ENCODE measurements at places on chromosomes 11 and 22.

- no peak for DNase-seq
Measured at GRCh38 chr11:127000291-127000968, at the start of gene KIRREL3. Gene KIRREL3, minus strand, starts transcription at chr11:127000770.

- no peak for DNase-seq
Measured at GRCh38 chr11:74023276-74023675, 14.4 kb upstream of the UCP3 start.

DNA sequence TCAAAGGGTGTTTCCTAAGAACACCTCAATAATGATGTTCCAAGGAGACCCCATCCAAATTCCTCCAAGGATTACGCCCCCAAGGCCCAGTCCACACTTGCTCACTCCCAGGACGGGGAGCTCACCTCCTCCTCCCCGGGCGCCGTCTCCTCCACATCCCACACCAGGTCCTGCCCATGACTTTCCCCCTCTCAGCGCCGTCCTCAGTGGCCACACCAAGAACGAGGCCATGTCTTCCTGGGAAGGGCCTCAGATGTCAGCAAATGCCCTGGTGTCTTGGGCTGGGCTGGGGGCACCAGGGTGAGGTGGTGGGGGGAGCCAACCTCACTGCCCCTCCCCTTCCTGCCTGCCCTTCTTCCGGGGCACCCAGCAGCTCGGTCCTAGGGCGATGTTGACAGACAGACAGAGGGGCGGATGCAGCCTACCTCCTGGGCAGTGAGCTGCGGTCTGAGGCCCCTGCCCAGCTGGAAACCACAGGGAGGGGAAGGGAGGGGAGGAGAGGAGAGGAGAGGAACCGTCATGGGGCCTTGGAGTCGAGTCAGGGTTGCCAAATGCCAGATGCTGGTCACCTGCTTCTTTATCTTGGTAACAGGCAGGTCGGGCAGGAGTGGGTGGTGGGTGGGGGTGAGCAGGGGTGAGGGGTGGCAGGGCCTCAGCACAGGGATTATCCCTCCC lies at the start of the genes C11orf21 and TSPAN32:
Gene C11orf21, minus strand, starts transcription at position 288 of the 675 bp plus-strand sequence. Its CDS starts 110 bp downstream, at position 178.
Gene TSPAN32, plus strand, starts transcription at position 383 of the 675 bp plus-strand sequence. Its CDS starts 137 bp downstream, at position 520.
- no peak for DNase-seq

- no peak for DNase-seq
Measured at GRCh38 chr11:70556884-70557741, 158.8 kb downstream of the CTTN start.

DNA sequence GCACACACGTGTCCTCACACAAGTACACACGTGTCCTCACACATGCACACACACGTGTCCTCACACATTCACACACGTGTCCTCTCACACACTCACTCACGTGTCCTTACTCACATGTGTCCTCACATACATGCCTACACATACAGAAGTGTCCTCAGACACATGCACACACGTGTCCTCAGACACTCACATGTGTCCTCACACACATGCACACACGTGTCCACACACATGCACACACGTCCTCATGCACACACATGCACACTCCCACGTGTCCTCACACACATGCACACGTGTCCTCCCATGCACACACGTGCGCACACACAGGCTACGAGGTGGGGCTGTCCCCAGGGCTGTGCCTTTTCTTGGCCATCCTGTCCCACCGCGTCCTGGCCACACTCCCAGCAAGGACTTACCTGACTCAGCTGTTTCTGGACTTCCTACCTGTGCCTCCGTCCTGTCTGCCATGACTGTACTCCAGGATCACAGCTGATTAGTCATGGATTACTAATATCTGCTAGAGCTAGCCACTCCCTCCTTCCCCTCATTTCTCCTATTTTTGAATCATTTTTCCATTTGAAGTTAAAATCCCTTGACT lies 990.2 kb downstream of the BRD1 start:
- DNase-seq: no peak

DNA sequence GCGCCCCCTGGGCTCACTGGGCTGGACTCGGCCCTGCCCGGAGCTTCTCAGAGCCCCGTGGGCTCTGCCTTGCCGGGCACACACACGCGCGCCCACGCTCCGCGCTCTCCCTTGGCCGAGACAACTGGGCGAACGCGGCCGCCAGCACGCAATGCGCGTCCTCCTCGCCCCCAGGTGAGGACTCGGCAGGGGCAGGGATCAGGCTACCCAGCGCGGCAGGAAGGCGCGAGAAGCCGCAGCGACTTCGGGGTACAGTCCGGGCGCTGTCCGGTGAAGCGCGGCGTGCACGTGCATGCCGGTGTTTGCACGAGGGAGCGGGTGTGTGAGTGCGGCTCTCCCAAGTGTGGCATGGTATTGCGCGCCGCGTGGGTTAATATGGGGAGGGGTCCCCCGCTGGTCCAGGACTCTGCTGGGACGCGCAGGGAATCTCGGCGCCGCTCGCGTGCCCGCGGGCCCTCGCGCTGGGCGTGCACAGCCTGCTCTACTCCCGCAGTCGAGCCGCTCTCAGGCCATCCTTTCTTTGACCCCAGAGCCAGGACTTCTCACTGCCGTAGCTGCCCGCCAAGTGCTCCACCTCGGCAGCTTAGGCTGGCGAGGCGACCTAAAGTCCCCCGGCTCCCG lies 5.4 kb downstream of the WNT7B start:
- DNase-seq: no peak

DNA sequence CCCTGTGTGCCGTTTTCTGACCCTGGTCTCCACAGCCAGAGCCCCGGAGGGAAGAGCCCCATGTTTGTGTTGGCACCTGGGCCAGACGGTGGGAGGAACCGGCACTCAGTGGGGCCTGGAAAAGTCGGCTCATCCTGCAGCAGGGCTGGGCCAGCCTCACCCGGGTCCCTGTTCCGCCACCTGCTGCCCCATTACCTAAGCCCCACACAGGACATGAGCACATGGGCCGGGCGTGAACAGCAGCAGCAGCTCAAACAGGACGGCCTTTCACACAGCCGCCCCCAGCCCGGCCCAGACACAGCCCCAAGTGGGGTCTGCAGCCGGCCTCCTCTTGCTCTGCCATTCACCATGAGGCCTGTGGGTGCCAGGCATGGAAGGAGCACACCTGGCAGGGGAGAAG lies 302.4 kb downstream of the MN1 start:
- no peak for DNase-seq

DNA sequence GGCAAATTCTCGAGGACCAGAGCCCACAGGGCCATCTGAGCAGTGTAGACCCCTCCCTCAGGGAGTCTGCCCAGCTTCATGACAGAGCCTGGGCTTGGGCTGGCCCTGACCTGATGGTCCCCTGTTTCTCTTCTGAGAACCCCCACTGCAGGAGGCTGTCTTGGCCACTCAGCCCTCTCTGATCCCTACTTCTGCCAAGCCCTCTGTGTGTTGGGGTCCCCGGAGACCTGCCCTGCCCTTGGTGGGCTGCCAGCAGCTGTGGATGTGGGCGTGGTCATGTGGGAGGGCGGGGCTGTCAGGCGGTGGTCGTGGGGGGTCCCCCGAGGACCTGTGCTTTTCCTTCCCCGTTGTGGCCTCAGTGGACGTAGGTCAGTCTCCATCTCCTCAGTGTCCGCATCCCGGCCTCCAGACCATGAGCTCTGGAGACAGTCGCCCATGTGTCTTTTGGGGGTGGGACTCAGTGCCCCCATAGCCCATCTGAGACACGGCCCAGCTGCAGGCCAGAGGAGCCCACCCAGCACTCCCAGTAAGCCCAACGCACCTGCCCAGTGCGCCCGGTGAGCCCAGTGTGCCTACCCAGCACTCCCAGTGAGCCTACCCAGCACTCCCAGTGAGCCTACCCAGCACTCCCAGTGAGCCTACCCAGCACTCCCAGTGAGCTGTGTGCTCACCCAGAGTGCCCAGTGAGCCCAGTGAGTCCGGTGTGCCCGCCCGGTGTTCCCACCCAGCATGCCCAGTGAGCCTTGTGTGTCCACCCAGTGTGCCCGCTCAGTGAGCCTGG lies 409.2 kb downstream of the TBC1D22A start:
- DNase-seq: no peak

DNA sequence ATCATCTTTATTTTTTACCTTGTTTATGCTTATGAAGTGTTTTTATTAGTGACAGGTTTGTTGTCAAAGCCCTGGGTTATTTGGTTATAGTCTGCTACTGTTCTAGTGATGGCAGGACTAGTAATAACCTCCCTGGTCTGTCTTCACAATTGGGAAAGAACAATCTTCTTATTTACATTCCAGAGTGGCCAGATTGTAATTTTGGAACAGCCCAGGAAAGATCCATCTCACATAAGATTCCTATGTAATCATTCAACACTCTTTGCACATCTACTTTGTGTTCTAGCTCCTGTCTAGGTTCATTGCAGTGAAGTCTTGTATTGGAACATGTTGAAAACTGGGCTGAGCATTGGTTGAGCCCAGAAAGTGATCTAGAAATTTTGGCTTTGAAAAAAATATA lies 63.8 kb downstream of the CYB5R2 start:
- DNase-seq: no peak

DNA sequence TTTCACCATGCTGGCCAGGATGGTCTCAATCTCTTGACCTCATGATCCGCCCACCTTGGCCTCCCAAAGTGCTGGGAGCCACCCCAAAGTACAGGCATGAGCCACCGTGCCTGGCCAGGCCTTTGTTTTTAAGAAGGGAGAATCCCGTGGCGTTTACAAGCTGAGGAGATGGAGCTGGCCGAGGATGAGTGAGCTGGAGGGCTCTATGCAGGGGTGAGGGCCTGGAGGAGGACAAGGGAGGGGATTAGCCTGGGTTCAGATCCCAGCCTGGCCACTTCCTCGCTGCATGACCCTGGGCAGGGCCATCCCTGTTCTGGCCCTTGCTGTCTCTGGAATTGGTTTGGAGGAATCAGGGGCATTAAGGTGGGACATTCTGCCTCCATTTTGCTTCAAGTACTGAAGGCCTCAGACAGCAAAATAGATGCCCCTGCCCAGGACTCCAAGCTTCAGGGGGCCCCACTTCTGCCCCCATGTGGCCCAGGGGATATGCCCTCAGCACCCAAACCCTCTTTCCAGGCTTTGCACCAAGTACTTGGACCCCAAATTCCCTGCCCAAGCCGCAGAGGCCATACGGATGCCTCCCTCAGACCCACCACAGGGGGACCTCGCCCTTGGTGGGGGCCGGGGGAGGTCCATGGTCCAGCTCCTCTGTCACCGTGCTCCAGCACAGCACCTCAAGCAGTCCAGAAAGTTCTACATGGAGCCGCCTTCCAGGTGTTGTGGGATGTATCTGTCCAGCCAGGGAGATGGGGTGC lies 12.1 kb upstream of the LRP5 start:
- DNase-seq: no peak

- no peak for DNase-seq
Measured at GRCh38 chr11:96237766-96238266, 105.2 kb downstream of the MAML2 start.

DNA sequence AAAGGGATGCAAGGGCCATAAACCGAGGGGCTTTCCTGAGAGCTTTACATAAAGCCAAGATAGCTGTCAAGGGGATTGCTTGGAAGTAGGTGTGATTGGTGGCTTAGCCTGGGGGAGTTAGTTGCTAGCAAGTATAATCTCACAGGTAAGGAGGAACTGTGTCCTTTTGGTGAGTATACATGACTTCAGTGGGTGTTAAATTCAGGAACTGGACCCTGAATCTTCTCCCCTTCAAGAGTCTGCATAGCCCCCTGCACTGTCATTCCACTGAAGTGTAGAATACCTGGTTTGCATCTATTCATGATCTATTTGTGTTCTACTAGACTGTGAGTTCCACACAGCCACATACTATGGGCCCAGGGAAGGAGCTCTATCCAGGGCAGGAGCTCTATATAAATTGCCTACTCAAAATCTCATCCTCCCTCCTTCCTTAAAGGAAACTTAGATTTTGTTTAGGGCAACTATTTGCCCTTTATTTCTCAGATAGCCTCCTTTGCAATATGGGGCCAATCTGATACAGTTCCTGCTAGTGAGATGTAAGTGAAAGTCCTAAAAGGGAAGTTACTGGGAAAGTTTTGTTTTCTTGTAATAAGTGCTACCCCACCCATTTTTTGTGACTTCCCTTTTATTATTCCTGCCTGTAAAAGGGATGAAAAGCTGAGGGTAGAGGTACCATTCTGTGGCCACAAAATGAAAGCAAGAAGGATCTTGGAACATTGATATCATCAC lies 120.5 kb downstream of the PGR start:
- no peak for DNase-seq

DNA sequence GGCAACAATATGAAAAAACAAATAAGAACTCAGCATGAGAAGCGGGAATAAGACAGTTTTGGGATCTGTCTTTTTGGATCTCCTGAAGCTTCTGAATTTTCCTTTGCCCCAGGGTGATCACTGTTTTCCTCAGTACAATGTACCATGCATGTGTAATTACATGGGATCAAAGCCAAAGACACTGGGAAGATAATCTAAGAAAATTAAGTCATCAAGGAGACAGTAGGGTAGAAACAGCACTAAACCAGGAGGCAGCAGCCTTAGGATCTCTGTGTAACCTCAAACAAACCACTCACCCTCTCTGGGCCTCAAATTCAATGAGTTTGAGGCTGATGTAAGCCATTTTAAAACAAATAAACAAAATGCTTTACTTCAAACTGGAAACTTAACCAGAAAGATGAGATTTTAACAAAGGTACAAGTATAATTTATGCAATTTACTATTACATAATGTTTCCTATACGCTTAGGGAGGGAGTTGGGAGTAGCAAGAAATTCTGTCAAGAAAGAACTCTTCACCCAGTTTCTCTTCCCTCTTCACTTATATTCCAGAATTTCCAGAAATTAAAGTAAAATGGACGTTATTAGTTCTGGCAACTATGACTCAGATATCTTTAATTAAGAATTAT lies 77.0 kb downstream of the RAB30 start:
- no peak for DNase-seq

GRCh38 chr11:110728476-110728875 lies 16.2 kb upstream of the ARHGAP20 start:
- no peak for DNase-seq

DNA sequence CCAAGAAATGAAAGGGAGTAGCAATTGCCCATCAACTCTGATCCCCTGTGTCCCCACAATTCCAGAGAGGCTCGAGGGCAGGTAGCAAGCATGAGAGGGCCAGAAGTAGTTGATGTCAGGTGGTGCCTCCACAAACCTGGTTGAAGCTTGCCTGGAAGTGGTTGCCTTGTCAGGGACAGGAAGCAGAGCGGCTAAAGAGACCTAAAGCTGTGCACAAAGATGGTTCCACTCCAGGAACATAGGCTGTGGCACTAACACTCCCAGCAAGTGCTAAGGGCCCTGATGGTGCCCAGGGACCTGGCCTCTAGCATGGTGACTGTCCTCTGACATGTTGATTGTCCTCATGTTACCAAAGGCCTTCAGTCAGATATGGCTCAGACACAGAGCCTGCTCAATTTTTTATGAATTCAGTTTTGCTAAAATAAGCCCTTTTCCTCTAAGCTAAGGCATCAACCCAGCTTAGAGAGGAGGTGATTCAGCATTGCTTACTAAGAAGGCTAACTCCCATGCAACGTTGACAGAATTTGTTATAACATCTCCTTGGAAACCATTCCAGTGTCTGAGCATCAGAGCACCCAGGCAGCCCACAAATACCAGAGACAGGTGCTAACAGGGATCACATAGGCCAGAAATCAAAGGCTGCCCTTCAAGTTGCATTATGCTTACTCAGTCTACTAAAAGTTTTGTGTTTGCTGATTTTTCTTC lies 196.3 kb upstream of the ARHGAP20 start:
- peak; percentile 69 for DNase-seq

Measured in keratinocyte (primary cell).